ENCODE measurements at places on chromosomes 1 and 21.

- DNase-seq: no peak
These were observed 498.2 kb upstream of the C1orf87 start for GRCh38 chr1:60571811-60572210.

DNA sequence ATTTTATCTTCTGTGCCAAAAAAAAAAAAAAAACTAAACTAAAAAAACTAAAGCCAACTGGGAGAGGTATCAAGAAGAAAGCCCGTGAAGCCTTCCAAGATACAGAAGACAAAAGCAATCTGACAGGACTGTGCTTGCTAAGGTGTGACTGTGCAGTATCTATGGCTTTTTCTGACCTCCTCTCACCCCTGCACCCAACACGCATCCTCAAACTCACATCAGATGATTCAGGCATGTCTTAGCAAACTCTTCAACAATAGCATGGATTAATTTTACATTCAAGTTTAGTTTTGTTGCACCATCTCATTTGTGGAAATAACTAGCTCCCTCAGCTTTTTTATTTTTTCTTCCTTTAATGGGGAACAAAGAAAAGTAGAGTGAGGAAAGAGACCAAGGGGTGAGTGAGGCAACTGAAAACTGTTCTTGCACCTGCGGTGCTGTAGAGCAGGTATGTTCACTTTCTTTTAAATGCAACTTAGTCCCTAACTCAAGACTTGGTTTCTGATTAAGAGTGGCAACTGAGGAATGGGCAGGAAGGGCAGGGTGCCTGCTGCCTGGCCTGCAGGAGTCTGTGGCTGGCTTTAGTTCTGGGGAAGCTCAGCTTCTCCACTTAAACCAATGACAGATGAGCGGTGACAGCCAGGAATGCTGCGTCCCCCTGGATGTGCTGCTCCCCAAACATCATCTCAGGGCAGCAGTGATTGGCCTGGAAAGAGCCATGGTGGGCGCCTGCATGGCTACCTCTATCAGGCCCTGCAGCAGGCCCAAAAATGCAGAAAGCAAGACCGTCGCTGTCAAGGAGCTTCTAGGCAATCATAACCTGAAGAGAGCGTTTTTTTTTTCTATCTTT is 71.3 kb upstream of the LRRC8B start:
- no peak for DNase-seq

DNA sequence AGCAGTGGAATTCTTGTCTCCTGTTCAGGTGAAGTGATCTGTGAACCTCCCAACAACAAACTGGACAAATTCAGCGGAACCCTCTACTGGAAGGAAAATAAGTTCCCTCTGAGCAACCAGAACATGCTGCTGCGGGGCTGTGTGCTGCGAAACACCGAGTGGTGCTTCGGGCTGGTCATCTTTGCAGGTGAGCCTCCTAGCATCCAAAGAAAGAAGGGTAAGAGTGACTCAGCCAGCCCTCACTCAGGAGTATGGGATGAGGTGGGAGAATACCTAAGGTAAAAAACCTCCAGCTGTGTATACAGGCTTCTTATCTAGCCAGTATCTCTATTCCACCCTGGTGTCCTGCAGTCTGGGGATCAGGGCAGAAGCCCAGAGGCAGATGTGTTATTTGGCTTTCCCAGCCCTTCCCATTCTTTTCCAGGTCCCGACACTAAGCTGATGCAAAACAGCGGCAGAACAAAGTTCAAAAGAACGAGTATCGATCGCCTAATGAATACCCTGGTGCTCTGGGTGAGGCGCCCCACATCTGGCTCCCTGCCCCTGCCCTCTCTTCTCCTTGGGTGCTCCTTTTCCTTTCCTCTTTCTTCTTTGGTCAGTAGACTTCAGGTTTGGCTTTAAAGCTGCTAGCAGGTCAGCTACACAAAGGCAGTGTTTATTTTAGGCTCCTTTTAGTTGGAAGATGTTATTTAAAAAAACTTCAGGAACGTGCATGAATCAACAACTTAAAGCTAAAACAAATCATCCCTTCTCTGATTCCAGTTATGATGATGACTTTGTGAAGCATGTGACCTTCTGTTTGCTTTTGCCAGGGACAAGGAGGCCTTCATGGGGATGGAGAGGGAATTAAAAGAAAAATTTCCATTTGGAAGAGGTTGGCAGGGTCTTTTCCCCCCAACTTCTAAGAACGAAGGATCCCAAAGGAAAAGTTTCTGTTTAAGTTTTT is 9.0 kb downstream of the ATP8B2 start:
- no peak for DNase-seq

DNA sequence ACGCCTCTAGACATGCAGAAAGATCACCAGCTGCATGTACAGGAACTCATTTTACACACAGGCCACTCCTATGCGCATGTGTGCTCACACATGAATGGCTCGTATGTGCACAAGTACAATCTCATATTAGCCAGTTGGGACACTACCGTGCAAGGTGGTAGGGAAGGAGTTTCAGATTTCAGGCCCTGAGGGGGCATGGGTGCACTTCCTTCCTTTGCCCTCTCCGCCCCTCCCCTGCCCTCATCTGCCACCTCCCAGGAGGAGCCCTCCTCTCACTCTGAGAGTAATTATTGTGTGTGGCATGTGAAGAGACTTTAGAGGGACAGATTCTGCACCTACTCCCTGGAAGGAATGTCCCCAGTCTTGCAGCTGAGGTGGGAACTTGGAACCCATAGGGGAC is 14.8 kb downstream of the EDN2 start:
- DNase-seq: no peak

DNA sequence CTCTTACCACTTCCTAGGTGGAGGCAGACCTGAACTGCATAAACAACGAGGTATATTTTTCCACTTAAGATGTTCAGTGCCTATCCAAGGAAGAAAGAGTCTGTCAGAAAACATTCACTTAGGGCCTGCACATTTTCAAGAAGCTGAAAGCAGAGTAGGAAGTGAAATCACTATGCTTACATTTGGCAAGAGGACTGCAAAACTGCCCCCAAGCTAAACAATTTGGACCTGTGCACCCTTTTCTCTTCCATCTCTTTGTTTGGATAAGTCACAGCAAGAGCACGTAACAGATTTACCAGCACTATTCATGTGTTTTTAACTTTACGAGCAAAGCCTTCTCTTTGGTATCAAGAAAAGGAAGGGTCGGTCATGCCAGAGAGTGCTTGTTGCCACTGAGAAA is 13.2 kb upstream of the BEND5 start:
- no peak for DNase-seq

DNA sequence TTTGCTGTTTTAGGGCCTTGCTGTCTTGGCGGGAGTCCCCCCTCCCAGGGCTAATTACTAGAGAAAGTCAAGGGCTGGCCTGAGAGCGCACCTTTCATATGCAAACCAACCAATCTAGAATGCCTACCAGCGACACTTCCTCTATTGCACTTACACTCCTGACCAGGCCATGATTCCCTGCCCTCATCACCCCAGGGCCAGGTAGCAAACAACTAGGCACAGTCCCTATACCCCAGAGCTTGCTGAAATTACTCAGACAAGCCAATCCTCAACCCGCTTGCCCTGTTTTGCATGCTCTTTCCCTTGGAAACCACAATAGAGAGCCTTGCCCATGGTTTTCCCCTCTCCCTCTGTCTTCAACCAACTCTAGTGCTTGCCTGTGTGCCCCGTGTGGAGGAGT is 70.3 kb downstream of the URB2 start:
- no peak for DNase-seq

- DNase-seq: peak; percentile 22
These were observed 40.9 kb downstream of the STX6 start for GRCh38 chr1:180981596-180982387.

DNA sequence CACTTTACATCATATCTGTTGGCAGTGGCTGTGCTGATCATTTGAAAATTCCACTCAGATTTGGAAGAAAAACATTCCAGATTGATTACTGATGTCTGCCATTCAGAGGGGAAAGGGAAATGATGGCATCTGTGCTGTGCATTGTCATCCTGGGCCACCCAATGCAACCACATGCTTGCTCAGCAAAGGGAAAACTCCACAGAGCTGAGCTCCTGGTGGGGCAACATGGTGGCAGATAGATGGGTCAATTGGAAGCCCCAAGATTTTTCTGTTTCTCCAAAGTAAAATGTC is 11.8 kb downstream of the OXCT2 start:
- no peak for DNase-seq

- DNase-seq: no peak
These were observed 203.2 kb downstream of the HIVEP3 start for GRCh38 chr1:41715441-41716095.

- DNase-seq: no peak
These were observed 16.7 kb downstream of the RGS4 start for GRCh38 chr1:163085904-163086268.

DNA sequence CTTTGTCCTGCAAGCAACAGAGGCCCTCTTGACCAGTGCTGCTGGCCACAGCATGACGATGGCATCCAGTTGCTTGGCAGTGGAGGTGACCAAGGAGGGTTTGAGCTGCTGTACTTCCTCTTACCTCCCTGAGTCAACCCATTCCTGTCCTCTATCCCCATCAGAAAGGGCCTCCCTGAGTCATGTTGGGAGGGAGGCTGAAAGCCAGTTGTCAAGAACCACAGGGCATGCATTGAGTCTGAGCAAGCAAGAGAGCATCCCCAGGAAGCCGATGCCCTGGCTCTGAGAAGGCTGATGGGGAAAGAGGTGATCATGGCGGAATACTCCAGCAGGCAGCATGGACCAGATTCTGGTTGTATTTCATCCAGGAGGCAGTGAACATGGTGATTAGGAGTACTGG is 69.6 kb downstream of the LACTBL1 start:
- no peak for DNase-seq

GRCh38 chr21:41521489-41522027 is 13.6 kb upstream of the TMPRSS2 start:
- no peak for DNase-seq

- no peak for DNase-seq
These were observed 1.6 kb downstream of the CD53 start for GRCh38 chr1:110874324-110875215.

- DNase-seq: no peak
These were observed 37.4 kb downstream of the ACOT11 start for GRCh38 chr1:54585181-54586066.

DNA sequence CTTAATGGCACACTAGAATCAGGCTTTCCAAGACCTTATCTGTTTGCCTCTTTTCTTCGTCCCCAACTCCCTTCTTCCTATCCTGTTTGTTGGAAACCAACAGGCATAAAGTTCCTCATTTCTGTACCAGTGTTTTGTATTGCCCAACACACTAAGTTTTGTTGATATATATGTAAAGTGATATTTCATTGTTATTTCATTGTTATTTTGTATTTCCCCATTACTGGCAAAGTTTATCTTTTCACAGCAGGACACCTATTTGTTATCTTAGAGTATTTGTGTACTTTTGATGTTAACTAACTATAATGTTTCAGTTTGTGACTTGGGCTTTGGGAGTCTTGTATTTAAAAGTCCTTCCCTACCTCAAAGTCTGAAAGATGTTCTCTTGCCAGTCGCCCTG is 27.1 kb downstream of the FAM20B start:
- DNase-seq: no peak

- peak; percentile 32 for DNase-seq
These were observed 9.8 kb upstream of the SFN start for GRCh38 chr1:26853156-26853555.

DNA sequence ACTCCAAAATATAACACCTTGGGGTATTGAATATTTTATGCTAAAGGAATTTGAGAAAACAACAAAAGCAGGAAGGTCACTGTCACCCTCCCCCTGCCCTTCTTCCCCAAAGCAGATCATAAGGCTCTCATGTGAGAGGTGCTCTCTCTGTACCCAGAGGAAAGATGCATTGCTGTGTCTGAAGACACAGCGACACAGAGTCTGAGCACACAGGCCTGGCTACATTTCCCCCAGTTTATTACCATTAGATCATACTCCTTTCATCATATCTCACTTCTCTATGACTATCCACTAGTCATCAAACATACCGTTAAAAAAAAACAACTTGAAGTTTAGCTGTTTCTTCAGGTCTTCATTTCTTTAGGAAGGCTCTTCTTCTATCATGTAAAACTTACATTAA is 127.1 kb downstream of the PPIAL4G start:
- no peak for DNase-seq

DNA sequence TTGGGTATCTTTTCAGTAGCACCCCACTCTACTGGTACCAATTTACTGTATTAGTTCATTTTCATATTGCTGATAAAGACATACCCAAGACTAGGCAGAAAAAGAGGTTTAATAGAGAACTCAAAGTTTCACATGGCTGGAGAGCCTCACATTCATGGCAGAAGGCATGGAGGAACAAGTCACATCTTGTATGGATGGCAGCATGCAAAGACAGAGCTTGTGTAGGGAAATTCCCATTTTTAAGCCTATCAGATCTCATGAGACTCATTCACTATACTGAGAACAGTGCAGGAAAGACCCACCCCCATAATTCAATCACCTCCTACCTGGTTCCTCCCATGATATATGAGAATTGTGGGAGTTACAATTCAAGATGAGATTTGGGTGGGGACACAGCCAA is 878.6 kb upstream of the ADGRL4 start:
- no peak for DNase-seq

DNA sequence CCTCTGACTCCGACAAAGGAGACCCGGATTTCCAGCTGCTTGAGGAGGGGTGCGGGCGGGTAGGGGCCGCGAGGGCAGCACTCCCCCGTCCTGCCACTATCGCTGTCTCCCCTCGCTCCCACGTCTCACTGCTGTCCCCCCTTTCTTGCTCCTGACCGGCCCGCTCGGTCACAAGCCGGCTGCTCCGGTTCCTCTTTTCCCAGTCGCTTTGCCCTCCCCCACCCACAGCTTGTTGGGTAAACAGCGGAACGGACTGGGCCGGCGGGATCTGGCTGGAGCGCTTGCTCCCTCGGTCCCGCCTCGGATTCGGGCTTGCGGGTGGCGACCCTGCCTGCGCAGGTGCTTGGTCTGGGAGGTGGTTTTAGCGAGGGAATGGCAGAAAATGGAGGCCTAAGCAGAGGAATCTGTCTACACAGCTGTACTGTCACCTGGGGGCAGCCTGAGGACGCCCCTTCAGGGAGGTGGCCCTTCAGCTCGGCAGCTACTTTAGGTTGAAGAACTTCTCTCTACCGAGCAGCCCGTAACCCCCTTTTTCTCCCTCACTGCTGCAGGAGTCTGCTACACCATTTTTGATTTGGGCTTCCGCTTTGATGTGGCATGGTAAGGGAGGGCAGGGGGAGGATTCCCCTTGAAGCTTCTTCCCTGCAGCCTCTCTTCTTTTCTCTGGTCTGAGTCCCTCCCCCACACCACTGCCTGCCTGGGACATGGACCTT is 645 bp downstream of the ATP6V0B start:
- DNase-seq: peak; percentile 18

DNA sequence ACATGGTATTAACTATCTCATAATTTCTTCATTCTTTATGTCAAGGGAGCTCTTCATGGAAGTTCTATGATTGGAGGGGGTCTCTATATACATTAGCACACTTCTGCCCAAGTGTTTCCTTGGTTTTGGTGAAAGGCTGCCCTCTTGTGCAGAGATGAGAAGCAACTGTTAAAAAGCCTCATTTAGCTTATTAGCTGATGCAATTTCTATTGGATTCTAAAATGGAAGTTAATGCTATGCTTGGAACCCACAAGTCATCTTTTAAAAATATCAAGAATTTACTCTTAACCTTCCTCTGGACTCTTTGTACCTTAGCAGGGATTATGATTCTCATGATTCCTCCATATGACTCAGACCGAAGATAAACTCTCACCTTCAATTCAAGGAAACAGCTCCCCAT is 328.9 kb downstream of the PTBP2 start:
- DNase-seq: peak; percentile 13

- no peak for DNase-seq
These were observed 606.3 kb downstream of the NUF2 start for GRCh38 chr1:163928069-163928468.

GRCh38 chr1:183163316-183163715 is 22.7 kb upstream of the LAMC2 start:
- DNase-seq: no peak
